Fibroblast of the aortic adventitia (primary cell): ENCODE measurements at places on chromosomes 1 and 21.
A peak's percentile ranks its signal among the peaks of the same experiment; 100 is the strongest.

DNA sequence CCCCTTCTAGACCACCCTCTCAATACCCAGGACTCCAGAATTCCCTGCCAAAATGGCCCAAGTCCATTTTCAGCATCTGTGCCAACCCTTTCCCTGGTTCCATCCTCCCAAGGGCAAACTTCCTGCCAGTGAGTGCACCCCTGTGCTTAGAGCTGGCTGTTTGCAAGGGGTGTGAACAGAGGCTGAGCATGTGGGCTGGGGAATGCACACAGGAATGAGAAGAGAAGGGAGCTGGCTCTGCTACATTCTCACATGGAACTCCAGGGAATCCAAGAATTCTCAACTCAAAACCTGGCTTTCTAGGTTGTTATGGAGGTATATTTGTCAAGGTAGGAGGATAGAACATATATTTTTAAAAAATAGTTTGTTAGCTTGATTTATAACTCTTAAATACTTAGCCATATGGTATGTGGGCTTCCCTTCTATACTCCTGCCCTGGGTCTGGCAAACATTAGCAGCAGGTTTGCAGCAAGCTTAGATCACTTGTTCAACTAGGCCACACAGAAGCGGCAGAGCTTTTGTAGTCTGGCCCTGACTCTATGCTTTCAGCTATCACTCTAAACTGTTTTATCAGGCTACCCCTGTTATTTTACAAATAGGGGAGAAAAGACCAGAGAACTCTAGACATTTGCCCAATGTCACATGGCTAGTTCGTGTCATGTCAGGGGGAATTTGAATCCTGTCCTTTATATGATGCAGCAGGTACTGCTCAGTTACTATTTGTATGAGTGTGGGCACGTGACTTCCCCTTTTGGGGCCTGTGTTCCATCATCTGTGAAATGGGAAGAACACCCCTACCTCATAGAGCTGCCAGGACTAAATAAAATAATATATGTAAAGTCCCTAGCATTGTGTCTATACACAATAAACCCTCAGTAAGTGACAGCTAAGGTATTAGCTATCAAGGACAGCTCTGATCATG, 8.1 kb upstream of the STMN1 start:
- DNase-seq, result no peak

- no peak for DNase-seq
These were observed 771.1 kb upstream of the ADGRL4 start for GRCh38 chr1:79777481-79778219.

DNA sequence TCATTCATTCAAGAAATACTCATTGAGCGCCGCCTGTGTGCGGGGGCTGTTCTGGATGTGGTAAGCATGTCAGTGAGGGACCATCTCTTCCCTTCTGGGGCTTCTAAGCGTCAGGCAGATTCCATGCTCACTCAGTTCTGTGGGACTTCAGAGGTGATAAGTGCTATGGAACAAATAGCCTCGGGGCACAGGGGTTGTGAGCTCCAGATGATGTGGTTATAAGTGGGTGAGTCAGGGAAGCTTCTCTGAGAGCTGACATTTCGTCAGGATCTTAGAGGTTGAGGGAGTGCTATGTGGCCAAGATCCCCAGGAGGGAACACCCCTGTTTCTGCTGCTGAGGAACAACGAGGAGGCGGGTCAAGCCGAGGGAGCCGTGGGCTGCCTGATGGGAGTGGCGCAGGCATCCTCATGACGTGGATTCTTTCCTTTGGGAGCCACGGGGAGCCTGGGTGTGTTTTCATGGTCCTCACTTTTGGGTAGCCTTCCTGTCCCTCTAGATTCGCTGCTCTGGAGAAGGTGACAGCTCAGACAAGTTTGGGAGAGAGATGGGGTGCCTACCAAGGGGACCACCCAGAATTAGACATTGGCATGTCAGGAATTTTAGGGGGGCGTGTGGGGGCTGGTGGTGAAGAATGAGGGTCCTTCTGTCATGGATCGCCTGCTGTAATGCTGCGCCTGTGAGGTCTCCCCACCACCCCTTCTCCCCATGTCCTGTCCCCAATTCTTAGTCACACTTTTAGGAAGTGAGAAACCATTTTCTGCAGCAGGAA, 38.5 kb downstream of the HUNK start:
- no peak for DNase-seq

DNA sequence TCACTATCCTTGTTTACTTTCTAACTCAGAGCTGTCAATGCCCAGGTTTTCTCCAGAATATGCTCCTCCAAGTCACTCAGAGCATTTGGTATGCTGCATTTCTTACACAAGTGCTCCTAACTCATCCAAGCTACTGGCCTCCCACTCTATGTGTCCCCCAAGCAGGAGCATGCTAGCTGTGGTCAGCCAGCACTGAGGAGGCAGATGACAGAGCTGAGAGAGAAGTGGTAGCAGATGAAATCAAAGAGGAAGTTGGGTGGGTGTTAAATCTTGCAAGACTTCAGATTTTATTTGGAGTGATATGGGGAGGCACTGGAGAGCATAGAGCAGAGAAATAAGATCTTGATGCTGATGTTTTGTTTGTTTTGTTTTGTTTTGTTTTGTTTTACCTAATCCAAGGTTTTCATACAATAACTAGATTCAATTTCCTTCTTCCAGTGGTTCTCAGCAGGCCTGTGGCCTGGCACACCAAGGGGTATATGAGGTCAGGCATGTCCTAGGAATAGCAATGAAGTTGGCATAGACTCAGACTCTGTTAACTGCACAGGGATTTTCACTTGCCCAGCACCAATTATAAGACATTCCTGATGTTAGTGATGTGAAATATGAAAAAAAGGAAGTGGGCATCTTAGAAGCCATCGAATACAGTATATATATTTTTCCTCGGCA, 3.1 kb upstream of the PGBD5 start:
- no peak for DNase-seq

- DNase-seq, result no peak
These were observed 139.6 kb downstream of the PLPP3 start for GRCh38 chr1:56439610-56440264.

DNA sequence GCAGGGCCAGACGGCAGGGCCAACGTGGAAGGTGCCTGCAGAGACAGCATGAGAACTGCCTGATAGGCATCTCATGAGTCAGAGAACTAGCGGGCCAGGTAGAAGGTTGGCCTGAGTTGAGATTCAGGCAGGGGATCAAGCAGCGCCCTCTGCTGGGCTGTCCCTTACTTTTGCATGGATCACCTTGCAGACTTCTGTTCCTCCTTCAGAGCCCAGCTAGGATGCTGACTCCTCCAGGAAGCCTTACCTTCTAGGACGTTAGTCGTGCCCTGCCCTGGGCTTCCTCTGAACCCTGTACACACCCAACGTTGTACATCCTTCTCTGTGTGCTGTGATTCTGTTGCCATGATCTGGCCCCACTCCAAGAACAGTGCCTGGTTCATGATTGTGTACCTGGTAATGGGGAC, 231.3 kb upstream of the VAMP3 start:
- DNase-seq, result no peak

DNA sequence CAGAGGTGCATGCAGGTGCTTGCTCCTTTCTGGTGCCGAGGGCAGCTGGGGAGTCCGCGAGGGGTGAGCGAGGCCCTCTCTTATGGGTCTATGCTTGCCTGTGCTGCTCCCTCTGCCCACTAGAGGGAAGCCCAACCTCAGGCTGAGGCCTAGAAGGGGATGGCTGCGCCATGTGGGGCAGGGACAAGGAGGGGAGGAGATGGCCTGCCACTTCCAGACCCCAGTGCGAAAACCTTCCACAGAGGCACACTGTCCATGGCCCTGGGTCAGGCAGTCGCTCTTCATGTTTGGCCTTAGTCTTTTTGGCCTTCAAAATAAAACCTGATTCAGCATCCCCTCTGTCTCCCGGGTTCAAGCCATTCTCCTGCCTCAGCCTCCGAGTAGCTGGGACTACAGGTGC, 14.0 kb downstream of the RHBG start:
- DNase-seq, result peak; percentile 49

DNA sequence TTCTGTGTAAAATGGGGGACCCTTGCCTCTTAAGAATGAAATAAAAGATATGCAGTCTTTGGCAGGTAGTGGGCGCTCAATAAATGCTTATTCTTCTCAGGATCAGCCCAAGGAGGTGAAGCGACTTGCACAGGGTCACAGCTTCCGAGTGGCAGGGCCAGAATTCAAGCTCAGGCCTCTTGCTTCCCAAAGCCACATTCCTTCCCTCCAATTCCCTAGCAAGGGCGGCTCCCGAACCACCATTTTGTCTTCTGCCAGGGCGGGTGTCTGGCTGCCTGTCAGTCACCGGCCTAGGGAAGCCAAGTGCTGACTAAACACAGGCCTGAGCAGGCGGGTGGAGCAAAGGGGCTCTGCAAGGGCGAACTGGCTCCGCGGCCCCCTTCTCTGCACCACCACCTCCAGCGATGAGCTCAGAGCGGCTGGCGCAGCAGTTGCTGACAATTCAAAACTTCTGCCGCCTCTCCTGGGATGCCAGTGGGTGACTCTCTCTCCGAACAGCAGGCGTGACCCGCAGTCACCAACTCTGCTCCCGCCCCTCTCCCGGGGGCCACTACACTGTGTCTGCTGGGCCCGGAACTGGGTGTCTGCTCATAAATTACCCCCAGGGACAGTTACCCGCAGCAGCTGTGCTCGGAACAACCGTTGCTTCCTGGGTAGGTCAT, 10.8 kb downstream of the GPR3 start:
- DNase-seq, result peak; percentile 82

DNA sequence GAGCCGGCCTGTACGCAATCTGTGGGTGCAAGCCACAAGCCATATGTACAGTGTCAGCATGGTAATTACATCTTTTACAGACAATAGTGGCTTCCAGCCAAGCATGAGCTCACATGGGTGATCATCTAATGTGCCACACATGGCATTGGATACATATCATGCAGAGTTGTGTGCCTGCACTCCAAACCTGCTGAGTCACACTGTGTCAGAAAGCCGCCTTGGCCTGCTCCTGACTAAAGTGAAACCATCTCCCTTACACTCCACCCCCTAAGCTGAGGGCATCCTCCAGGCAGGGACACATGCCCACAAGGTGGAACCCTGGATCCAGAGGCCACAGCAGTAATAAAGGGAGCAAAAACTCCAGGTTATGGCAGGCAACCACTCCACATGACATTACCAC, 72.5 kb downstream of the KCNT2 start:
- DNase-seq, result peak; percentile 37

- DNase-seq, result no peak
These were observed 7.9 kb upstream of the IER5 start for GRCh38 chr1:181080556-181080955.

DNA sequence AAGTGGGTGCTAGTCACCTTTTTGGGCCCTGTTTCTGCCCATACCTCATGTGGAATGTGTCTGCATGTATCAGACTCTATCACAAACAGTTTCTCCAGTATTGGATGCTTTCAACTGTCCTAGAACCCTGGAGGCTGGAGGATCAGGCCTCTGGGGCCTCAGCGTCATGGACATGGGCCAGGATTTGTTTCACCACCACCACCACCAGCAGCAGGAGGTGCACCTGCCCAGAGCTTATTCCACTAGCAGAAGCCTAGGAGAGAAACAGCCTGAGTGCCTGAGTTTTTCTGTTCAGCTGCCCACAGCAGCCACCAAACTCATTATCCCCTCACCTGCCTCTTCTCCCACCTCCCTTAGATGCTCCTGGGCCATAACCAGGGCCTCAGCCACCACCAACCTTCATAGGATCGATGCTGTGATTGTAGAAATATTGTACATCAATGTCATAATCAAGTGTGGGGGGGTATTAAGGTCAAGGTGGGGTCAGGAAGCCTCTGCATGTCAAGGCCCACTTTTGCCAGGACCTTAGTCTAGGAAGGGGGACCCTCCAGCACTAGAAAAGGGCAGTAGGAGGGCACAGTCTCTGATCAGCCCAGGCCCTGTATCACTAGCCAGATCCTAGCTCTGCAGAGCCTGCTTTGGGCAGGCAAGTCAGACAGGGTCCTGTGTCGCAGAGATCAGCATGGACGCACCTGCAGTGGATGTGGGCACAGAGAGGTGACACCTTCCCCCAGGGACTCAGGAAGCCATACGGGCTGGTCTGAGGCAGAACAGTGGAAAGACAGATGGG, 9.3 kb downstream of the DMAP1 start:
- DNase-seq, result no peak

GRCh38 chr1:117290890-117291289, 76.4 kb upstream of the MAN1A2 start:
- no peak for DNase-seq

DNA sequence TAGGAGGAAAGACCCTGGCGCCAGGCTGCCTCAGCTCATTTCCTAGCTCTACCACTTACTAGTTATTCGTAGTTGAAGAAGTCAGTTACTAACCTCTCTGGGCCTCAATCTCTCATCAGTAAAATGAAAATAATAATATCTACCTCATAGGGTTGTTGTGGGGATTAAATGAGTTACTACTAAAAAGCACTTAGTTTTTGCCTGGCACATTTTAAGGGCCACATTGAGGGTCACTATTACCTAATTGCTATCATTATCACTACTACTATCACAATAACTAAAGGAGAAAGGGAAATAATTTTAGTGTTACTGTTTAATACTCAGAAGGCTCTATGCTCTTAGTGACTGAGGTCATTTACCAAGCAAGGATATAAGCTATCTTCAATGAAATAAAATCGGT, 25.0 kb downstream of the TRIT1 start:
- DNase-seq, result no peak

- no peak for DNase-seq
These were observed 145.3 kb upstream of the NCAM2 start for GRCh38 chr21:20852866-20853265.
